ENCODE measurements at places on chromosomes 13 and 19.

DNA sequence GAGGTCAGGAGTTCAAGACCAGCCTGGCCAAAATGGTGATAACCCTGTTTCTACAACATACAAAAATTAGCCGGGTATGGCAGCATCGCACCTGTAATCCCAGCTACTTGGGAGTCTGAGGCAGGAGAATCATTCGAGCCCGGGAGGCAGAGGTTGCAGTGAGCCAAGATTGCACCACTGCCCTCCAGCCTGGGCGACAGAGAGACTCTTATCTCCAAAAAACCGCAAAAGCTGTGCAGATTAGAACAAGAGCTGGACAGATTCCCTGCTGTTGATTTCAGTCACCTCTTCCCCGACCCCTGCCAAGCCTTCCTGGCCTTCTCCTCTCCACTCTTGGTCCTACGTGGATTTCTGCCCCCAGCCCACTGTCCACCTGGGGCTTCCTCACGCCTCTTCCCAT is 8.3 kb downstream of the CAMSAP3 start:
- DNase-seq = no peak

DNA sequence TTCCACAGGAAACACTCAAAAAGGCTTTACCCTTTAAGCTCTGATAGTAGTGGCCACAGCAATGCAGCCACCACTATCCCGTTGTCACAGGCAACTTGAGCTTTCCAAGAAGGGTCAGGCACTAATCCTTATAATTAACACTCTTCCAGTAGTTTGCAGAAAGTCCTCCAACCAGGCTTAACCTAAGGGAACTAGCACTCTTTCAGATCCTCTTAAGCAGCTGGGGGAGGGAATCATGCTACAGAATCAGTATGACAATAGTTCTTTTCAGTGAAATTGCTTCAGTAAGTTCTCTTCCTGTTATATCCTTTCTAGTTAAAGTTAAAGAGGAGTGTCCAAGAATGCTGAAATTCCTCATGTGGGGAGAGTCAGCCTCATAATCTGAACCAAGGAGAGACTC is 82.2 kb downstream of the TNFSF11 start:
- no peak for DNase-seq

DNA sequence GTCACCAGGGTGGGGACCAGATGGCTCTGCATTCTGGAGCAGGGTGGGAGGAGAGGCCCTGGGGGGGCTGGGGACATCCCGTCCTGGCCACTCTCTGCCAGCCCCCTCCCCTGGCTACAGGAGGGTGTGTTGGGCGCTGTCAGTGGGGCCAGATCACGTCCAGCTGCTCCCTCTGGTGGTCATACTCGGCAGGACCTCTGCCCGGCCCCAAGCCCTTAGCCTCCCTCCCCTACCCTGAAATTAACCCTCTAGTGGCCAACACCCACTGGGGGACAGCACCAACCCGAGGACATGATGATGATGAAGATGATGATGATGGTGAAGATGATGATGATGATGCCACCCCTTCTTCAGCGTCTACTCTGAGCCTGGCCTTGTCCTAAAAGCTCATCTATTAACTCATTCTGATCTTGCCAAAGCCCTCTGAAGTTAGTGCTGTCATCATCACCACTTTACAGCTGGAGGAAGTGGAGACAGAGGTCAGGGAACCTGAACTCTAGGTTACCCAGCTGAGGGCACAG is 590 bp upstream of the LGI4 start:
- DNase-seq = peak; percentile 97

DNA sequence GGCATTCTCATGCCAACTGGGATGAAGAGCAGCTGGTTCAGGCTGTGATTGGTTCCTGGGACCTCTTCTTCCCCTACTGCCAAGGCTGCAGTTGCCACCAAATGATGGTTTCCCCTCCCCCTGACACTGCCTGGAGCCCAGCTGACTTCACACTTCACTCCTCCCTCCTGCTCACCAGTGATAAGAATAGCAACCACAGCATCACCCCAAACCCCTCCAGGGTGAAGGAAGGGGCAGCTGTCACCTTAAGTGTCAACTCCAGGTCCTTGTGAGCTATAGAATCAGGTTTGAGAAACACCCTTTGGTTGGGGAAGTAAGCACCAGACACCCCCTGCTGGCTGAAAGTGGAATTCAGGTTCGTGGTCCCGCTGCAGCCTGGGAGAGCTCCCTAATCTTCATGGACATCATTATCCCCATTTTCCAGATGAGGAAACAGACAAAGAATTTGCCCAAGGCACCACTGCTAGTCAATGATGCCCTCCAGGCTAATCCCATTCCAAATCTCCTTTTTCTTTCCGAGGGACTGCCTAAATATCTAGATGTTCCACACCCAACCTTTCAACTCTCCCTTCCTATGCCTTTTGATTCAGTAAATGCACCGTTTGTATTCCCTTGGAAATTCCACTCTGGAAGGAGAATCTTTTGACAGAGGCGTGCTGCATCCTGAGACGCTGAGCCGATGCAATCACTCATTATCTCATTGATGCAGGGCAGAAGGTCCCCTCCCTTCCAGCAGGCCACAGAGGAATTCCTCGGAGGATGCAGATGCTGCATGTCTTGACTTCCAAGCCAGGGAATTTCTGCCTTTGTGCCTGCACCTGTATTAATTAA is 50.6 kb upstream of the UQCRFS1 start:
- peak; percentile 88 for DNase-seq

GRCh38 chr19:48496959-48497727 is 14.5 kb downstream of the LMTK3 start:
- no peak for DNase-seq

DNA sequence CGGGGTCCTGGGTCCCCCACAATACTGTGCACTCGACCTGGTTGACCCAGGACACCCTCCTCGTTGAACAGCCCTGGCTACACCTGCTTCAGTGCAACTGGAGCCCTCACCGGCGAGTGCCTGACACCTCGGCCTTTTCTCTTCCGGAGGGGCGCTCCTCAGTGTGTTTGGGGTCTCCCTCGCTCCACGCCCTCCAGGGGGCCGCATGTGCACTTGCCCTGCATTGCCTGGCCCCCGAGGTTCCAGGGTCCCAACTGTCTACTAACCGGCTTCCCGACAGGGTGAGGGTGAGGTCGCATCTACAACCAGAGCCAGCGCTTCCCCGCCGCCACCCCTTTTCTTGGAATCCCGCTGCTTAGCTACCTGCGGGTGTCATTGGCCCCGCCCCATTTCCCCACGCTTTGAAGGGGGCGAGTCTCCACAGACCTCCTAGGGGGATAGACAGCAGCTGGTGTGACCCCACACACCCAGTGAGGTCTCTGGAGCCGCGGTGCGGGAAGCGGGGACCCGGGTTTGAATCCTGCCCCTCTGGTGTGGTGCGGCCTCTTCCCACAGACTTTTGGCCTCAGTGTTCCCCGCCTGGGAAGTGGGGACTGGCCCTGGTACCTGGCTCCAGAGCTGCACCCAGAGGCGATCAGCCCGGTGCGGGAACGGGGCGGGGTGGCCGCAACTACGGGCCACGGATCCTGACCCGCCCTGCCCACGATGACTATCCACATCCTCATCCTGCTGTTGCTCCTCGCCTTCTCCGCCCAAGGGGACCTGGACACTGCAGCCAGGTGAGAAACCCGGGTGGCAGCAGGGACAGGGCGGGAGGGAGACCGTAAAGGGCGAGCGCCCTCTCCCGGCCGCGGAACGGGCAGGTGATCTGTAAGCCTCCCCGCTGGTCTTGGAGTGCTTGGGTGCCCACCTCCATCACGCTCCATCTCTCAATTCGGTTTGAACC is at the start of gene ADM5:
Gene ADM5, plus strand, starts transcription at position 462 of the 946 bp plus-strand sequence. Its CDS starts 244 bp downstream, at position 706.
- peak; percentile 74 for DNase-seq

GRCh38 chr13:73451221-73452029 is 392.6 kb downstream of the KLF5 start:
- DNase-seq = no peak

- DNase-seq = no peak
Measured at GRCh38 chr13:75305059-75305458, 176.9 kb downstream of the TBC1D4 start.

DNA sequence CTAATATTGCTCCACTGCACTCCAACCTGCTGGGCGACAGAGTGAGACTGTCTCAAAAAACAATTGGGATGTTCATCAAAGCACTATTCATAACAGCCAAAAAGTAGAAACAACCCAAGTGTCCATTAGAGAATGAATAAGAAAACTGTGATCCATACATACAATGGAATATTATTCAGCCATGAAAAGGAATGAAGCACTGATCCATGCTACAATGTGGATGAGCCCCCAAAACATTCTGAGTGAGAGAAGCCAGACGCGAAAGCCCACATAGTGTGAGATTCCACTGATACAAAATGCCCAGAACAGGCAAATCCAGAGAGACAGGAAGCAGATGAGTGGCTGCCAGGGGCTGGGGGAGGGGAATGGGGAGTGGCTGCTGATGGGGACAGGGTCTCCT is 16.0 kb downstream of the KLF2 start:
- no peak for DNase-seq

DNA sequence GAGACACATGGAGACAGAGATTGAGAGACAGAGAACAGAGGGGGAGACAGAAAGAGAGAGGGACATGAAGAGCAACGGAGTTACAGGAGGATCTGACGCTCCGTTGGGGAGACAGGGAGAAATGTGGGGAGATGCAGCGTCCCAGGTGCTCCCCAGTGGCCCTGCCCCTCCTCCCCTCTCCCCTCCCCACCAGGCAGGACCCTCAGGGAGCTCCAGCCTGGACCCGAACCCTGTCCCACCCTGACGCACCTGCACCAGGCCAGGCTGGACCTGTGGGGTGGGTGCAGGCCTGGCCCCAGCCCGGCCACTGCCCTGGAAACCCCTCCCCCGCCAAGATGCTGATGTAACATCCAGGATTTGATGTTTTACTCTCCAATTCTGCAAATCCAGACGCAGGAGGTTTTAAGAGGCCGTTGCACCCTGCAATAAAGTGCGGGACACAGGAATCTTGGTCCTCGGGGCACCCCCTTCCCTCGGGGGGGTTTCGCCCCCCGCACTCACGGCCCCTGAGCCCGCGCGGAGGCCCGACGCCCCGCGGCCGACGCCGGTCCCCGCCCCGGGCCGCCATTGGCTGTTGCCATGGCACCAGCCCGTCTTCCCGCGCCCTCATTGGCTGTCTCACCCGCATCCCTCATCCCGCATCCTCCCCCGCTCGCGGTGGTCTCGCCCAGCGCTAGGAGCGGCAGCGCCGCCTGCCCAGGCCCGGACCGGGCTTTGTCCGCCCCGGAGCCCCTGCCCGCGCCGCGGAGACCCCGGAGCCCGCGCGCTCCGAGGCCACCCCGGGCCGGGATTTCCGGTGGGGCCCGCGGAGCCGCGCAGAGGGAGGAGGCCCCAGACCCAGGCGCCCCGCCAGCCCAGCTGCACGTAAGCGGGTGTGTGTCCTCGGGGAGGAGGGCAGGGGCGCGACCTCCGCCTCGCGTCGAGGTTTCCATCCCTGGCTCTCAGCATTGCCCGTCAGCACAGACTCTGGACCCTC is at the start of gene APC2:
Gene APC2, plus strand, starts transcription at position 655 of the 976 bp plus-strand sequence. CDS start 2,881 bp downstream, outside the sequence.
- DNase-seq = peak; percentile 94

Measured in retina (tissue), 1 donor.